ENCODE measurements at places on chromosomes 13 and 19.

GRCh38 chr19:19110410-19111135 is 27.7 kb downstream of the TMEM161A start:
- DNase-seq = no peak

- DNase-seq = no peak
These were observed 456.0 kb downstream of the TBC1D4 start for GRCh38 chr13:75025956-75026355.

GRCh38 chr13:78587395-78587794 is 16.0 kb downstream of the POU4F1 start:
- no peak for DNase-seq

DNA sequence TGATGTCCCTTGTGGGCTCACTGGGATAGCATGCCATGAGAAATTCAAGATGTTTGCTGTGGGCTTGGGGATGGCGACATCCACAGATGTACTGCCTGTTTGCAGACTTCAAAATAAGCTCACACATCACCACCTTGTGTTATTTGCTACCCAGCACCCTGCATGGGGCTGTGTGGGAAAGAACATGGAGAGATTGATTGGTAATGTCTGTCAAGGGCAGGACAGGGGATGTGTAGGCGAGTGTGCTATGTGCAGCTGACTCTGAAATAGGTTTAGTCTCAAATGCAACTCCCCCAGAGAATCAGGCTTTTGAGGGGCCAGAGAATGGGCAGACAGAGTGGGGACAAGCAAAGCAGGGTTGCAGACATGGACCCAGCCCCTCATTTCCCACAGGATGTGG is 24.7 kb downstream of the PNPLA6 start:
- no peak for DNase-seq

- DNase-seq = no peak
These were observed 1.0 kb downstream of the COL4A1 start for GRCh38 chr13:110305949-110306339.

GRCh38 chr19:30722761-30723160 is 350.6 kb downstream of the ZNF536 start:
- no peak for DNase-seq

DNA sequence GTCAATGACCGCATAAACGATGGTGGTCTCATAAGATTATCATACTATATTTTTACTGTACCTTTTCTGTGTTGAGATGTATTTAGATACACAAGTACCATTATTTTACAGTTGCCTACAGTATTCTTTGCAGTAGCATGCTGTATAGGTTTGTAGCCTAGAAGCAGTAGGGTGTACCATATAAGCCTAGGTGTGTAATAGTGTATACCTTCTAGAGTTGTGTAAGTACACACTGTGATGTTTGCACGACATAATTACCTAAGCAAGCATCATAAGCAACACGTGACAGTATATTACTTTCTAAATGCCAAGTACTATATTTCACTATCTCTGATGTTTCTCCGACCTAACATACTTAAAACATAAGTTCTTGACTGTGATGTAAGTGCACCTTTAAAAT is 2.7 kb downstream of the LPAR6 start:
- DNase-seq = no peak
